Stimulated activated CD4-positive, alpha-beta T cell treated with anti-CD3 and anti-CD28 coated beads, Interleukin-1b, Interleukin-23, amount 100 ng/mL, for 4 hours (primary cell): ENCODE measurements at places on chromosomes 13 and 19.

DNA sequence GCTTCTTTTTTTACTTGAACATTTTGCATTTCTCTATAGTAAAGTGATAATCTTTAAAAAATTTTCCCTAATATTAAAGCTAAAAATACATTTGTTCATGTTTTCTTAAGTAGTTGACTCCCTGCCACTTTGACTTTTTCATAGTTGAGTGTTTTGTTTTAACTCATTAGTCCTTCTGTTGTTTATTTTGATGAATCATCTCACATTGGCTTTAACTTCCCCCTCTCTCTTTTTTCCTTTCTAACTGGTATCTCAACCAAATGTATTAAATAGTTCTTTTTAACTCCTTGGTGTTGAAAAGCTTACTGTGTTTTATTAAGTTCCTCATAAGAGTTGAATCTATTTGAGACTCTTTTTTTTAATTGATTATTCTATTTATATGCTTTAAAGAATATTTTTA lies 2.8 kb downstream of the TNFSF13B start:
- DNase-seq, result no peak

DNA sequence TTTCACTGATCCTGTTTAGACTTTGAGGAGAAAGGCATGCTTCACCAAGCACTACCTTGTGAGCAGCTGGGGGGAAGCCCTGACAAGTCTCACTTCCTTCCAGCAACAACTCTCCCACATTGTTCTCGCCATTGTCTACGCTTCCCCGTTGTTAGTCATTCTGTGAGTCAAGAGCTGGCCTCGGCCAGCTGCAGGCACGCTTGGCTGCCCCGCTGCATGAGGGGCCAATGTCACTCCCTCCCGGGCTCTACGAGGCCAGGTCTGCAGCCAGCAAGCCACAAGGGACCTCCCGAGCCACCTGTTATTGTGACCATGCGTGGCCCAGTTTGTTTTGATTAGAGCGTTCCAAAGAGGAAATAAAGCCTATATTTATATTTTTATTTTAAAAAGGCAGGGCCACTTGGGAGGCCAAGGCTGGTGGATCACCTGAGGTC lies 220.9 kb downstream of the FOXO1 start:
- no peak for DNase-seq

- no peak for DNase-seq
Observed at GRCh38 chr13:47126432-47126831, 229.6 kb upstream of the HTR2A start.

DNA sequence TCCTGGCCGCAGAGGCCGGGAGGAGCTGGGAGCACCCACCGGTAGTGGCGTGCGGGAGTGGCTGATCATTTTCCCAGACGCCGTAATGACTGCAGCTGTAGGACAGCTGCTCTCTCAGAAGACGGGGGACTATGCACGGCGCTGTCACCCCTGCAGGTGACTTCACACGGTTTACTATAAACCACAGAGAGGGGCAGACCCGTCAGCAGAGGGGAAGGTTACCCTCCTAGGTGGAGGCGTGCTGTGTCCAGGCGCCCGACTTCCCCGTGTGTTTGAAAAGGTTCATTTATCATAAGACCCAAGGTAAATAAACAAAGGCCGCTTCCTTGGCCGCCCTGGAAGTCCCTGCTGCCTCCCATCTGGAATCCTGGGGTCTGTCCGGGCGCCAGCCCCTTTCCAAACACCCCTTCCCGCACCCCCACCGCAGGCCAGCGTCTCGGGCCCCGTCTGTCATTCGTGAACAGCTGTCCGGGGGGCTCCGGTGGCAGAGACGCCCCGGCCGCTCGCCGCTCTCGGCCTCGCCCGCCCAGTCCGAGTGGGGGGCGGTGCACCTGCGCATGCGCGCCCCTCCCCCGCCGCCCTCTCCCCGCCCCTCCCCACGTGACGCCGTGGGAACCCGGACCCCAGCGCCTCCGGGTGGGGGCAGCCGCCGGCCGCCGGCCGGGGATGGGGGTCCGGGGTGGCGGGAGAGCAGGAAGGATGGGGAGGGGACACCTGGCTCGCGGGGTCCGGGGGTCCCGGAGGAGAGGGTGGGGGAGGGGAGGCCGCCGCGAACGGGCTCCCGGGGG lies 915 bp downstream of the SHC2 start:
- peak; percentile 19 for DNase-seq

DNA sequence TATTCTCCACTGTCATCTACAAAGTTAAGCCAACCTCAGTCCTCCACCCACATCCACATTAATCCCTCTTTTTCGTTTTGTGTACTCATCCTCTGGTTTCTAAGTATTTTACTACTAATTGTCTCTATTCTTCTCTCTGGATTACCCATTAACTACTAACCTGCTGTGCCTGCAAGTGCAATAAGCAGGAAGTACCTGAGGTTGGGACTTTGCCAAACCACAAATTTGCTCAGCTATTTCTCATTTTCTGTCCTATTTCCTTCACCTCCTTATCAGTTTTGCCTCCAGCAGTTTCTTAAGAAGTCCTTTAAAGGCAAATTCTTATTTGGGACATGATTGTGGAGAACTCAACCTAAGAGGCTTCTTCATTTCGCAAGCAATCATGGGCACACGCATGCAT lies 1708.9 kb downstream of the SLITRK5 start:
- DNase-seq, result no peak
